ENCODE measurements at places on chromosomes 7 and 10.
A peak's percentile ranks its signal among the peaks of the same experiment; 100 is the strongest.

- no peak for DNase-seq
Measured at GRCh38 chr7:155322530-155322929, 24.9 kb downstream of the INSIG1 start.

DNA sequence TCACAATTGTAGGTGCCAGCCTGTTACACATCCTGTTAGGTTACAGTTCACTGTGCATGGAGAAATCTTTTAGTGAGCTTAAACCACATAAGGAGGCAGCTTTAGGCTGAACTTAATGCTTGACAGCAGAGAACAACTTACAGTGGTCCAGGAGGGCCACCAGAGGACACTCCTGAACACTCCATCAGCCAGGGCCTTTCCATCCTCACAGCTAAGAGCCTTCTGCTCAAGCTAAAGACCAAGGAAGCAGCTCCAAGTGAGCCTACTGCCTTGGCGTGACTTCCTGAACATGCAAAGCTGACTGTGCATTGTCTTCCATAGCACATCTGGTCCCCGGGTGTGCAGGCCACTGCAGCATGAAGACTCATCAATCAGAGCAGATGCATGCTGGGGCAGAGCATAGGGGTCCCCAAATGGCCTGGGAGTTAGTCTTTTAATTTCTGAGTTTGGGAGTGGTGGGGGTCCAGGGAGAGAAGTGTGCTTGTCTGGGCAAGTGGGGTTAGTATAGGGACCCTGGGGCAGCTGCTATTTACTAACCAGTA lies 105.0 kb downstream of the ZNF248 start:
- no peak for DNase-seq

GRCh38 chr10:118720685-118721538 lies 33.9 kb downstream of the CACUL1 start:
- DNase-seq, result peak; percentile 73

- DNase-seq, result peak; percentile 13
Measured at GRCh38 chr7:105141068-105141467, 127.1 kb downstream of the KMT2E start.

- DNase-seq, result no peak
Measured at GRCh38 chr10:124168991-124169802, 75.8 kb upstream of the CHST15 start.

- no peak for DNase-seq
Measured at GRCh38 chr10:82737549-82737948, 862.6 kb downstream of the NRG3 start.

DNA sequence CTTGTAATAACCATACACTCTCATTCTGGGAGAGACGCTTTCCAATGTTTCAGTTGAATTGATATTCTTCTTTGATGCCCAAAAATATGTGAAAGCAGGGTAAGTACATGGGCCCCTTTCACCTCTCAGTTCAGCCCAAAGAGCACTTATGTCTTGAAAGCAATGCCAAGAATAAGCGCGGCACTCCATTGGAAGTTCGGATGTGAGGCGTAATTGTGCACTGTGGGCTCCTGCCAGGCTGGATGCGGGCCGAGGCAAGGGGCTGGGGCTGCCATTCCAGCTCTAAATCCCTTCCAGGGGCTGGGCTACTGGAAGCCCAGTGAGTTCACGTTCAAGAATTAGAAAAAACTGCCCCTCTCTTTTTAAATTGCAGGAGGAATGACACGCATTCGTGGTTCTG lies 113.8 kb downstream of the EBF3 start:
- no peak for DNase-seq

- DNase-seq, result peak; percentile 62
Measured at GRCh38 chr10:17617031-17617911, at the start of gene HACD1. Gene HACD1, minus strand, starts transcription at chr10:17617374. Its CDS starts 35 bp downstream, at chr10:17617339.

GRCh38 chr10:17228091-17229015 lies at the start of gene VIM:
Gene VIM, plus strand, starts transcription at chr10:17228241. Its CDS starts 1,182 bp downstream, at chr10:17229423.
- DNase-seq, result peak; percentile 86

- no peak for DNase-seq
Measured at GRCh38 chr10:541750-542371, 147.6 kb downstream of the DIP2C start.

DNA sequence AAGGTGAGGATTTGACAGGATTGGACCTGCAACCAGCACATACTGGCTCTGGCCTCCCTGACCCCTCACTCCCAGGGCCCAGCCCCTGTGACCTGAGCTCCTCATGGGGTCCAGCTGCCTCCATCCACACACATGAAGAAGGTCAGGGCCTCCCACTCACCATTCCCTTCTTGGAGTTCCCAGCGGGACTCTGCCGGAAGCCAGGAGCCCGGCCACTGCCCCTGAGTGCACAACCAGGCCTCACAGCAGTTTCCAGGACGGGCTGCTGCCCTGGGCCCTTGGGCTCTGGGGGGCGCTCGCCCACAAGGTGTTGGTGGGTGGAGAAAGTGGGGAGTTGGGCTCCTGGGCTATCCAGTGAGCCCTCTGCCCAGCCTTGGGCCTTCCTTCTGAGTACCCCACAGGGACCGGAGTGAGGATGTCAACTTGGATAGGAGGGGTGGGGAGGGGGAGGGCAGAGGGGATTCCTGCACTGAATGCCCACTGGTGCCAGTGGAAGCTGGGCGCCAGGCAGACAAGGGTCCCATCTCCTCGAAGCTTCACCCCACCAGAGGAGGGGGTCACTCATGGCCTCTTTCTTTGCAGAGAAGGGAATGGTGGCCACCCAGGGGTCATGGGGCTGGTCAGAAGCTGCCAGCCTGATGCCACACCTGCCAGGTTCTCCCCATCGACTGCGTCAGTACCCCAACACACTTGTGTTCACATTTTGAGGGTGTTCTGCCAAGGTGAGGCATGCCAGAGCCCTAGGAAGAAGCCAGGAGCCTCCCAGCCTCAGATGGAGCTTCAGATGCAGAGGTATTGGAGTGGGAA lies 115.3 kb downstream of the PTPN20 start:
- DNase-seq, result no peak

DNA sequence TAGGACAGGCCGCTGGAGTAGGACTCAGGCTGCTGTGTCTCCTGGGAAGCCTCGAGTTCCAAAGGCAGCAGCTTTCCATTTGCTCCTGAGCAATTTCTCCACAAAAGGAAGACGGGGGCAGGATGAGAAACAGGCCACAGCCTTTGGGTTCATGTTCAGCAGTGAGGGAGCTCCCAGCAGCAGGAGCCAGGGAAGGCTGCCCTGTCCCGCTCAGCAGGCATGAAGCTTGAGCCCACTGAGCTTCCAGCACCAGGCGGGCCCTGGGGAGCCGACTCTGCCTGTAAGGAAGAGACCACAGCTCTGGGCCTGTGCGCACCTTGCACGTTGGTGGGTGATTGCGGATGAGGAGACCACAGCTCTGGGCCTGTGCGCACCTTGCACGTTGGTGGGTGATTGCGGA lies 527.2 kb downstream of the TCERG1L start:
- DNase-seq, result no peak

- peak; percentile 21 for DNase-seq
Measured at GRCh38 chr10:132360766-132361447, 28.9 kb downstream of the LRRC27 start.

DNA sequence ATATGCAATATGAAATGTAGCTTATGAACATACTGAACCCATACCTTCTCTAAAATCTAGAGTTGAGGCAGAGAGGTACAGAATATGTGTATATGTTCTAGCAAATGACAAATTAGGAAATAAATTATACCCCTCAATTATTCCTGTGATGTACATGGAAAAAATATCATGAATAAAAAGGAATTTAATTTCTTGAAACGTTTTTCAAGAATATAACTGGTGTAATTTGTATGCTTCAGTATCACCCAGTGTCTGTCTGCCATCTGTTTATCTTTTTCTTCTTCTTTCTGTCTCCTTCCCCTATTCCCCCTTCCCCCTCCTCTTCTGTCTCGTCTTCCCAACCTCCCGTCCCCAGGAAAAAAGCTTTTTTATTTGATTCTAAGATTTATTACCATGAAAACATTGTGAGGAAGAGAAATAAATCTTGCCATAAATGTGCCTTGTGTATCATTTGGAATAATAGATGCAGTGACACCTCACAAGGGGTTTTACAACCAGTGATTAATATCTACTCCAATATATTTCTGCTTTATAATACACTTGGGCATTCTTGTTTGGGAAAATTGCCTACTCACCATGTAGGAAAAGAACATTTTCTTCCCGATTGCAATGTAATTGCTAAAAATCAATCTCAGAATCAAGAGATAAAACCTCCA lies 12.2 kb downstream of the LANCL2 start:
- DNase-seq, result no peak

GRCh38 chr7:3380886-3381685 lies 80.0 kb downstream of the SDK1 start:
- DNase-seq, result no peak

DNA sequence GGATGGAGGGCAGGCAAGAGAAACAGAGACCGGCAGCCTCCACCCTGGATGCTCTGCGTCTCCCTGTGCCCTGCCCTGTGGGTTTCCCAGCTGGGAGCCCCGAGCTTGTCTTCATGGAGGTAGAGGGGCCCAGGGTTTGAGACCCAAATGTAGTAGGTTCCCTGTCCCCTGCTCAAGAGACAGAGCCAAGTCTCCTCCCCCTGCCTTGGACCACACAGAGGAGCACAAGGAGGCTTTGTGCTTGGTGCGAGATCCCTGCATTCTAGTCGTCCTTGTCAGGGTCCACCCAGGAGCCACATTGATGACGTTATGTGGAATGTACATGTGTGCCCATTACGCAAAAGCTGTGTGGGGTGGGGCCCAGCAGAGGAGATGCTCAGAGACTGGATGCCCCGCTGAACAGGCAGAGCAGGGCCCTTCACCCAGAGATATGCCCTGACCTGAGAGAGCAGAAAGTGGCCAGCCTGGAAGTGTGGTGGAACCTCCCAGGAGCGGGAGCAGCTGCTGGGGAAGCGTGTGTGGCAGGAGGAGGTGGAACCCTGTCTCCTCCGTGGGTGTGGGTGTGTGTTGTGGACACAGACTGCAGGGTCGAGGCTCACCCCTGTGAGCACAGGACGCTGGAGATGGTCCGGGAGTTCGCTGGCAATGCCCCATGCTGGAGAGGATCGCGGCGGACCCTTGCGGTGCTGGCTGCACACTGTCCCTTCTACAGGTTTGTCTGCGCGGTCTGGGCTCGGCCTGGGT lies 39.3 kb downstream of the VWA2 start:
- DNase-seq, result no peak

- no peak for DNase-seq
Measured at GRCh38 chr7:99789441-99790070, 5.6 kb upstream of the CYP3A4 start.

DNA sequence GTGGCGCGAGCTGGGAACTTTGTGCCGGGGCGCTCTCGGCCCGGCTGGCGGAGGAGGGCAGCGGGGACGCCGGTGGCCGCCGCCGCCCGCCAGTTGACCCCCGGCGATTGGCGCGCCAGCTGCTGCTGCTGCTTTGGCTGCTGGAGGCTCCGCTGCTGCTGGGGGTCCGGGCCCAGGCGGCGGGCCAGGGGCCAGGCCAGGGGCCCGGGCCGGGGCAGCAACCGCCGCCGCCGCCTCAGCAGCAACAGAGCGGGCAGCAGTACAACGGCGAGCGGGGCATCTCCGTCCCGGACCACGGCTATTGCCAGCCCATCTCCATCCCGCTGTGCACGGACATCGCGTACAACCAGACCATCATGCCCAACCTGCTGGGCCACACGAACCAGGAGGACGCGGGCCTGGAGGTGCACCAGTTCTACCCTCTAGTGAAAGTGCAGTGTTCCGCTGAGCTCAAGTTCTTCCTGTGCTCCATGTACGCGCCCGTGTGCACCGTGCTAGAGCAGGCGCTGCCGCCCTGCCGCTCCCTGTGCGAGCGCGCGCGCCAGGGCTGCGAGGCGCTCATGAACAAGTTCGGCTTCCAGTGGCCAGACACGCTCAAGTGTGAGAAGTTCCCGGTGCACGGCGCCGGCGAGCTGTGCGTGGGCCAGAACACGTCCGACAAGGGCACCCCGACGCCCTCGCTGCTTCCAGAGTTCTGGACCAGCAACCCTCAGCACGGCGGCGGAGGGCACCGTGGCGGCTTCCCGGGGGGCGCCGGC lies 870 bp downstream of the FZD1 start:
- DNase-seq, result no peak

GRCh38 chr10:35386594-35387174 lies 50.4 kb downstream of the CCNY start:
- DNase-seq, result no peak

DNA sequence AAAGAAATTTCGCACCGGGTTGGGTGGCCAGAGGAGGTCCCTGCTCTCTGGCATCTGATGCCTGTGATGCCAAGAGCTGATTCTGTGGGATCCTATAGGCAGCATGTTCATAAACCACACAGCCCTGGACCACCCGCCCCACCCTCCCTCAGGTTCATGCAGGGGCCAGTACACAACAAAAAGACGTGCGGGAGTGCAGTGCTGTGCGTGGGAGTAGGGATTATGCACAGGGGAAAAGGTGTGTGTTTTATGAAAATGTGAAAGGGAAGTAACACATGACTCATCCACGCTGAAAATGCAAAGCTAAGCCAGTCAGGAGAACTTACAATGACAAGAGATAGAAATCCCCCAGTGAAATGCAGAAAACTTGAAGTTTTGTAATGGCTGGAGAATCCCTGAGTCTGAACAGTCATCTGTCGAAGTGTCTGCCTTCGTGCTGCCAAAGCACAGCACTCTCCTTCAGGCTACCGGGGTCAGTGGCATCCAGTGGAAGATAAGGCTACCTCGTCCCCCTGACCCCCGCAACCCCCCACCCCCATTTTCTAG lies 1.1 kb downstream of the KIAA1217 start:
- DNase-seq, result no peak

GRCh38 chr10:132385721-132386418 lies 11.1 kb upstream of the PWWP2B start:
- DNase-seq, result no peak

- no peak for DNase-seq
Measured at GRCh38 chr10:12510501-12510941, 161.2 kb downstream of the CAMK1D start.

GRCh38 chr7:73971322-73971703 lies 56.7 kb upstream of the ELN start:
- DNase-seq, result no peak

DNA sequence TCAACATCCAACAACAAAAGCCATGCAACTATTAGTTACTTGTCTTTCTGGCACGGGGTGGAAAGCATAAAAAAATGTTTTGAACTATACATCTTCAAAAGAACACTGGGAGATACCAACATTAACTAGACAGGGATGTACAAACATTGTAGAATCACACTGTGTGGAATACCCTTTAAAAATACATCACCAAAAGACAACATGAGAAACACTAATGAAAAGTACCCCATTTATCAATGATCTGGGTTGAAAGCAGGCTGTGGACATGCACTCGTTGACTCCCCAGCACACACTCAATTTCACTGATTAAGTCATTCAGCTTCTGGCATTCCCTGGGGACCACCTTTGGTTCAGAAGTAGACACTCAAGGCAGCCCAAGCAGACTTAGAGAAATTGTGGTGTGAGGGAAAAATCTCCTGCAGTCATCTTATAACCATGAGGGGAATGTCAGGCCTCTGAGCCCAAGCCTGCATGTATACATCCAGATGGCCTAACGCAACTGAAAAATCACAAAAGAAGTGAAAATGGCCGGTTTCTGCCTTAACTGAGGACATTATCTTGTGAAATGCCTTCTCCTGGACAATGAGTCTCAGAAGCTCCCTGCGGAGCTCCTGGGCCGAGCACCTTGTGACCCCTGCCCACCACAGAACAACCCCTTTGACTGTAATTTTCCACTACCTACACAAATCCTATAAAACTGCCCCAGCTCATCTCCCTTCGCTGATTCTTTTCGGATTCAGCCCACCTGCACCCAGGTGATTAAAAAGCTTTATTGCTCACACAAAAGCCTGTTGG lies 53.0 kb downstream of the CACUL1 start:
- DNase-seq, result no peak
